ENCODE measurements at places on chromosomes 2 and 18.

DNA sequence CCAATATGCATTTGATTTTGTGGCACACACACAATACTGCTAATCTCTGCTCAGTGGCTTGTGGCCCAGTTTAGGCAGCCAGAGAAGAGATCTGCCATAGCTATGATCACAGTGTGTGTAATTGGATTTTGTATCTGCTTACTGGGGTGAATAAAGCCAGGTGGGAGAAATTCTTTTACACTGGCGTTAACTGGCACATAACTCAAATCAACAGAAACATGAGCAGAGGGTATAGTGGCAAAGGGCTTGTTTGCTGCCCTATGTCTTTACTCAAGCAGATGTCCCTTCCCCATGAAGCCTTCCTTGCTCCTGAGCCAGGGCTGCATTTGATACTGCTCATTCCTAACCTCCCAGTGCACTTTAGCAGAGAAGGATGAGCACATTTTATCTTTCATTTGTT is 28.5 kb downstream of the STON1 start:
- no peak for DNase-seq

- no peak for DNase-seq
These were observed 75.5 kb upstream of the ODC1 start for GRCh38 chr2:10523406-10524189.

GRCh38 chr2:25230198-25230947 is 62.0 kb upstream of the POMC start:
- no peak for DNase-seq

DNA sequence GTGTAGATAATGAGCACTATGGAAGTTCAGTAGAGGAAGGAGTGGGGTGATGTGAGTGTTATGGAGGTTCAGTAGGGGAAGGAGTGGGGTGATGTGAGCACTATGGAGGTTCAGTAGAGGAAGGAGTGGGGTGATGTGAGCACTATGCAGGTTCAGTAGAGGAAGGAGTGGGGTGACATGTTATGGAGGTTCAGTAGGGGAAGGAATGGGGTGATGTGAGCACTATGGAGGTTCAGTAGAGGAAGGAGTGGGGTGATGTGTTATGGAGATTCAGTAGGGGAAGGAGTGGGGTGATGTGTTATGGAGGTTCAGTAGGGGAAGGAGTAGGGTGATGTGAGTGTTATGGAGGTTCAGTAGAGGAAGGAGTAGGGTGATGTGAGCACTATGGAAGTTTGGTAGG is 116.3 kb upstream of the SMAD7 start:
- no peak for DNase-seq

- peak; percentile 35 for DNase-seq
These were observed 111.4 kb downstream of the THADA start for GRCh38 chr2:43484323-43484930.

DNA sequence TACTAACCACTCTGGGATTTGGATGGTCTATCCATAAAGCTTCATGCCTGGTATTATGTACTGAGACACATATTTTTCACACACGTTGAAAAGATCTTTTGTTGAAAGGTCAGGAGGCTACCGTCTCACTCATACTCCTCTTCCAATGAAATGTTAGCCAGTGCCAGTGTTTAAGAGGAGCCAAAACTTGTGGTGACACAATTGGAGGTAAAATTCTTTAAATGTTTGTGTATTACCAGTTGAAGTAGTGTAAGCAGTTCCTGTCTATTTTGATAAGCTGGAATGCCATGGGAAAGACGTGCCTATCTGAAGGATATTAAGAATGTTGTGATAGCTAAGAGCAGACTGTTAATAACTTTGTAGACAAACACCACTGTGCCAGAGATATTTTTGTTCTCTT is 32.1 kb downstream of the MARCHF7 start:
- DNase-seq: no peak

GRCh38 chr18:5237083-5237722 is 40.1 kb upstream of the AKAIN1 start:
- no peak for DNase-seq

DNA sequence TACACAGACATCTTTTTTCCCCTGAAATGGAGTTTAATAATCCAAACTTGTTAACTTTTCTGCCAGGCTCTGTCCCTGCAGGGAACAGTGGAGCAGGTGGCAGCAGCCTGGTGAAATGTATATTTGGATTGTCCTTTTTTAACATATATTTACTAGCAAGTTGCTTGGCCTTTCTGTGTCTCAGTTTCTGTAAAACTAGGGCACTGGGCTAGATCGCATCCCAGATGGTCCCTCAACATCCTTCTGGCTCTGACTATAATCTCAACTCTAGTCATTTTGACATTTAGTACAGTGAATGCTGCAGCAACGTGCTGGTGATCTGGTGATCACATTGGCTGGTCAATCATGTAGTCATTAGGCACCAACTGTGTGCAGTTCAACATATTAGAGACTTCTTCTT is 80.4 kb downstream of the LBH start:
- no peak for DNase-seq
